ENCODE measurements at places on chromosomes 16 and 17. TPM values are rescaled to one million over a fixed set of nuclear protein-coding genes. Genes with fewer than 3 reads are reported as not detected.

Gene PDPK1
- total RNA-seq: 32.8 TPM

GRCh38 chr17:40251576-40251975 lies 32.5 kb downstream of the WIPF2 start:
- no peaks in the 10 kb centered on the region for H3K27me3 ChIP-seq
- peak overlapping the region; percentile 20 for H3K27ac ChIP-seq
- no peaks in the 10 kb centered on the region for H3K4me1 ChIP-seq
- no peaks in the 10 kb centered on the region for H3K36me3 ChIP-seq
- DNase-seq: no peak

Gene OR1E2
- not detected for total RNA-seq

DNA sequence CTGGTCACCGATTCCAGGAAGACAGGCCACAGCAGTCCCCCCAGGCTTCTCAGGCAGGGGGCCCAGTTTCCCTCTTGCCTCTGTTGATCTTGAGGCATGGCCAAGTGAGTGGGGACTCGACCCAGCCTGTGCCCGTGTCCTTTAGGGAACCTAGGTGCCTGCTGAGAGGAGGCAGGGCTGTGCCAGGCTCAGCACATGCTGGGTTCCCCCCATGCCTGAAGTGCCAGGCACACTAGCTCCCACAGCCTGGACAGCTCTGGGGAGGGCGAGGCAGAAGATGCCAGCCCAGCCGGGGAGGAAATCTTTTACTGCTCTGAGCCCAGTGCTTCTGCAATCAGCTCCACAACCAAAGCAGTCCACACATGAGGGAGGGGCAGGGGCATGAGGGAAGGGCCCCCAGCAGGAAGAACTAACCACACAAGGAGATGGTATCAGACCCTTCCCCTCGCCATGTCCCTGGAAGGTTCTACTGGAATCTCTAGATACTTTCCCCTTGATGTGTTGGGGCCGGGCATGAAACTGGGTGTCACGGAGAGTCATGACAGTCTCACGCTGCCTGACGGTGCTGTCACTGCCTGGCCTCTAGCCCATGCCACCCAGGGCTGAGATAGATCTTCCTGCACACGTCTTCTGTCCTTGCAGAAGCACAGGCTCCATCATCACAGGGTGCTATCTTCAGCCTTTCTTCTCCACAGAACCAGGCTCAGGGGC lies 25.5 kb downstream of the MYO18A start:
- H3K4me1 ChIP-seq: peaks cover 28% of the 10 kb centered on the region
- DNase-seq: peak; percentile 58
- no peaks in the 10 kb centered on the region for H3K27me3 ChIP-seq
- peak overlapping the region; percentile 85 for H3K27ac ChIP-seq

DNA sequence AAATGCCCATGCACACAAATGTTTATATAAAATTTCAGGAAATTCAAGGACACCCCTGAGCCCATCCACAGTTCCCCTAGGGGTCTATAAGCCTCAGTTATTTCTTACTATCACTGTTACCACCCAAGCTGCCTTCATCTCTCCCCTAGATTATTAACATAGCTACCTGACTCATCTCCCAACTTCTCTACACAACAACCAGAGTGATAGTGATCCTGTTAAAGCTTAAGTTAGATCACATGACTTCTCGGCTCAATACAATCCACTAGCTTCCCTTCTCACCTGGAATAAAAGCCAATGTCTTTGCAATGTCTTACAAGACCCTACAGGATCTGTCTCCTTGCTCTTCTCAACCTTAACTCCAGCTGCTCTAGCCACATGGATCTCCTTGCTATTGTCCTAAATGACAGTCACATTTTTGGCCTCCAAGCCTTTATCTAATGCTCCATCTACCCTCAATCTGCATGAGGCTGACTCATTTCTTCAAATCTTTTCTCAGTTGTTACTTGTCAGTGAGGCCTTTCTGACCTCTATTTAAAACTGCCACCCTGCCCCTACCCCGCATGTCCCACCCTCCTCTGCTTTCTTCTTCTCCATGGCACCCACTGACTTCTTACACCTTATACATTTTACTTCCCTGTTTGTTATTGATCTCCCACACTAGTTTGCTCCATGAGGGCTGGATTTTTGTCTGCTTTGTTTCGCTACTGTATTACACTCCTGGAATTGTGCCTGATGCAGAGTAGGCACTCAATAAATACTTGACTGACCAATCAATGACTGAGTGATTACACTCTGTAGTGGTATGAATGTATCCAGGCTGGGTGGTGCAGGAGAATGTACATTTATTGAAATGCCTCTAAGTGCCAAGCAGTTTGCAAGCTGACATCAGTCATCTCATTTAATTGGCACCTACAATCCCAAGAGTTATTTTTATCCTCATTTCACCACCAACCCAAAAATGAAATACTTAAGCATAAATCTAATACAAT lies 5.2 kb upstream of the LIG3 start:
- no peak for DNase-seq
- no peaks in the 10 kb centered on the region for H3K4me1 ChIP-seq
- no peaks in the 10 kb centered on the region for H3K36me3 ChIP-seq
- H3K4me3 ChIP-seq: no peak overlapping the region

Measured in breast epithelium (tissue), 4 donors.